Inflammatory macrophage treated with lipopolysaccharide for 4 hours (primary cell): ENCODE measurements at places on chromosomes 5 and 9.
A peak's percentile ranks its signal among the peaks of the same experiment; 100 is the strongest.

GRCh38 chr5:57841676-57842363 is 359.2 kb upstream of the ACTBL2 start:
- no peak for DNase-seq

- DNase-seq: no peak
Measured at GRCh38 chr9:94909250-94909894, 182.9 kb downstream of the AOPEP start.

DNA sequence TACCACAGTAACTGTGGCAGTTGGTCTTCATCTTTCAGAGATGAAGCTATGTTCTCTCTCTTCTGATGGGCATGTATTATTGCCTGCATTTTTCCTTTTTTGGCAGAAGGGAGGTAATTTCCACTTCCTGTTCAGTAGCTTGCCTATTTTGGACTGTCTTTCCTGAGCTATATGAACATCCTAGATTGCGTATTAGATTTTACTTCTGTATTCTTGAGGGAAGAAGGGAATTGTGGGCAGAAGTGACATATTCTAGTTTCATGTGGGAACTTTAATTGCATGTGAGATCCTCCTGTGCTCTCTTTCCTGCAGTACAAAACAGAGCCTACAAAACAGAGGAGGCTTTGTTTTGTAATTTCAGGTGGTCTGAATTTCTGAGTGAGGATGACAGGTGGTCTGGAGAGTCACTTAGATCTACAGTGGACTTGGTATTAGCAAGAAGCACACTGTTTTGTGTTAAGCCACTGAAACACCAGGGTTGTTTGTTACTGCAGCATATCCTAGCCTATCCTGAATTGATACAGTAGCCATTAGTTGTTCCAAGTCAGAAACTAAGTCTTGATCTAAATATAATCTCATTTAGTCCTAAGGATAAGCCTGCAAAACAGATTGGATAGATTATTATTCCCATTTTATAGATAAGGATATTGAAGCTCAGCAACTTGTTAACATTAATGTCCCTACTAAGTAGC is 68.1 kb downstream of the AOPEP start:
- DNase-seq: peak; percentile 54

- peak; percentile 90 for DNase-seq
Measured at GRCh38 chr5:55636683-55637082, 75.4 kb downstream of the SLC38A9 start.

GRCh38 chr5:31027721-31028120 is 165.8 kb upstream of the CDH6 start:
- no peak for DNase-seq

GRCh38 chr5:161030229-161030628 is 178.2 kb upstream of the ATP10B start:
- DNase-seq: no peak

DNA sequence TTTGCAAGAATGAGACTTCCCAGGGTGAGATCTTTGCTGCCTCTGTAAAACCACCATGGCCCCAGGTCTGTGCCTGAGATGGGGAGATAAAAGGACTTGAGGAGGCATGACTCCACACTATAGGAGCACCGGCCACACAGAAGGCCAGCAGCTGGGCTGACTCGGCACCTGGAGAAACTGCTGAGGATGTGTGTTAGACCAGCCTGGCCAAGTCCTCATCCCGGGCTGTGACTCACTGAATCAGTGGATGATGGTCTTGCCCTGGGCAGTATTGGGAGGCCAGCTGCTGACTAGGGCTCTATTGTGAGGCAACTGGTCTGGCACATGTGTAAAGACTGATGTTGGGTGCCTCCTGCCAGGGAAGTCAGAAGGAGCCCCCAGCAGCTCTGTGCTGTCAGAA is 286.2 kb downstream of the ACTL7B start:
- DNase-seq: no peak

GRCh38 chr9:16139774-16140173 is 586.9 kb downstream of the CCDC171 start:
- no peak for DNase-seq

DNA sequence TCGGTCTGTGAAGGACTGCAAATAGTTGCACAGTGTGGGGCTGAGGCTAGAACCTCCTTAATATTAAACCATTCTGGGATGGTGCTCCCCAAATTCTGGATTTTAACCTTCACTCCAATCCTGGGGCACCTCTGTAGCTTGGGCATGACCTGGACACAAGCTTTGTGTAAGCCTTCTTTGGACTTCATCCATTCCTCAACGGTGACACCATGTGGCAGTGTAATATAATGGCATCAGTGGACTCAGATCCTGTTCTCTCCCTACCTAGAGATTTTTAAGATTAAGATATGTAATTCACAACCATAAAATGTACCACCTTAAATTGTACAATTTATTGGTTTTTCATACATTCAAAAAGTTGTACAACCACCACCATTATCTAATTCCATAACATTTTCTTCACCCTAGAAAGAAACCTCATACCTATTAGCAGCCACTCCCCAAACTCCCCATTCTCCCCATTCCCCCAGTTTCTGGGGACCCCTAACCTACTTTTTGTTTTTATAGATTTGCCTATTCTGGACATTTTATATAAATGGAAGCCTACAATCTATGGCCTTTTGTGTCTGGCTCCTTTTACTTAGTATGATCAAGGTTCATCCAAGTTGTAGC is 4.8 kb upstream of the PLGRKT start:
- DNase-seq: peak; percentile 72
